ENCODE measurements at places on chromosomes 3 and 15.

DNA sequence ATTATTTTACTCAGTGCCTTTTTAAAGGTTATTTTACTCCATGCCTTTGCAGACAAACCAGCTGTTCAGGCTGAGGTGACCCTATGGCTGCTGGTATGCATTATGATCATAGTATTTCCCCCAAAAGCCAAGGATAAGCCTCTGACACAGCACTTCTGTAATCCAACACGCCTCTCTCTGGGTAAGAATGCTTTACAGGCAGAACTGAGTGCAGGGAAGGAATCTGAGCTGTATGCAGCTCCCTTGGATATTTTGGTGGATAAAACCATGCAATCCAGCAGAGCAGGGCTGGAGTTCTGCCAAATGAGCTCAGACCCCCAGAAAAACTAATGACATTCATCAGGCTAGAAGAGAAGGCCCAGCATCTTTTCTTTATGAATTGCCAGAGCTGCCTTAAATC, 11.7 kb upstream of the MAP1A start:
- no peak for DNase-seq

GRCh38 chr15:70047386-70048197, 50.1 kb downstream of the TLE3 start:
- DNase-seq = no peak

DNA sequence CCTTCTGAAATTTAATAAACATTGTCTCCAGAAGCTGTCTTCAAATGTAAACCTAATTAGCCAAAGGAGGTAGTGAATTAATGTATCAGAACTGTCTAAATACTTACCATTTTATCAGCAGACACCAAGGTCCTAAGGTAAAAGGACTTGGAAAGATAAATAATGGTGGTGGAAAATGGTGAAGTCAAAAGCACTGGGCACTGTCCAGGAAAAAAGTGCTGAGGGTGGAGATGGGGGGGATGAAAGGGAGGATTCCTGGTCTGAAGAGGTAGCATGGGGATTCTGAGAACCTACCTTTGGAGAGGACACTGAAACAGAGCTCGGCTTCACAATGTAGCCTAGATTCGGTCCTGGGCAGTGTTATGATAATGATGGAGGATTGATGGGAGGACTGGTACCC, 149.0 kb upstream of the DPH6 start:
- no peak for DNase-seq

DNA sequence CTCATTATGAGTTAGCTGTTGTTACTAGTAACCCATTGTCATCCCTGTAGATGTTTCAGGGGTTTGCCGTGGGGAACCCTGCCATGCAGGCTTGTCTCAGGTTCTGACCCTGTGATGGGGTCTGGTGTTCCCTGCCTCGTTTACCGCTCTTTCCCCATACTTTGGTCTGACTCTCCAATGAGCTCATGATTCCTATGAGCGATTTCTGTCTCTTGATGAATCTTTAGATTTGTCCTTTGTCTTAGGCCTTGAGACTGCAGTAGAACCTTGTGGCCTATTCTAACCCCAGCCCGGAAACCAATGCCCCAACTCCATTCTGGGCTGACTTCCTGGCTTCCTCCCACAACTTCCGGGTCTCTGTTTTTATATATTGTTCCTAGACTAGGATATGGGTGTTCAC, 11.3 kb upstream of the IQGAP1 start:
- DNase-seq = no peak

Data from NCI-H1105 treated with DMSO at 0.1 percent for 48 hours (cell line).